ENCODE measurements at places on chromosomes 13 and 19.
A peak's percentile ranks its signal among the peaks of the same experiment; 100 is the strongest.

DNA sequence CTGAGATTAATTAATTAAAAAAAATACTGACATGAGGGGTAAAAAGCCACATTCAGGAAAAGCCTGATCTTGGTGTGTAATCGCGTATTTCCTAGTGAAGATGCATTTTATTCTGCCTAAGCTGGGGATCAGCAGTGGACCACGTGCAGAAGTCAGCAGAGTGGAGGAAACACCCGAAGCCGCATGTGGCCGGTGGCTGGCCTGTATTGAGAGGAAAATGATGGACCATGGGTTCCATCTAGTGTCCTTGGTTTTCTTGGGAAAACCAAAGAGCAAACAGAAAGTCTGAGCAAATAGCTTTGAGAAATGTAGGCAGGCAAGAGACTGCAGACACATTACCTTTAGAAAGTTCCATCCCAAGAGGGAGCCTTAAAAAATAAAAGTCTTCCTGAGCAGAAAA is 23.7 kb upstream of the SHISA2 start:
- no peak for DNase-seq

DNA sequence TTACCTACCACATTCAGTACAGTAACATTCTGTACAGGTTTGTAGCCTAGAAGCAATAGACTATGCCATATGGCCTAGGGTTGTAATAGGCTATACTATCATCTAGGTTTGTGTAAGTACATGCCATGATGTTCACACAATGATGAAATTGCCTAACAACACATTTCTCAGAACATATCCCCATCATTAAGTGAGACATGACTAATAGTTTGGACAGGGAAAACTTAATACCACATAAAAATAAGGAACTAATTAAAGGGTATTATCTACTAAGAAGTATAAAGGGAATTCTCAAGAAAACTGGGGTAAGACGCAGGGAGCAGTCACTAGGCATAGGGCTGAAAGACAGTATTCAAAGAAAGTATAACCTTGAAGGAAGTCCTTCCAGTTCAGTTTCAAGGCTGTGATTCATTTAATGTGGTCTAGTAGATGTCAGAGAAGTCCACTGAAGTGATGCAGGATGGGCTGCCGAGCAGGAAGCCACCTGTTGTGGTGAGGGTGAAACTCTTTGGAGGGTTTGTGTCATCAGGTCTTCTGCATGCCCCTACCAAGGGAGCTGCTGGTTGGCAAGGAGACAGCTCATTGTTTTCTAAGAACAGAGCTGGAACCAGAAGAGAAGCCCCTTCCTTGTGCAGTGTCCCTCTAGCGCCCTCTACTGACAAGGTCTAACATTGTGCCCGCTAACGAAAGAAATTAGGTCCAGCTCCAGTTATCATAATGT is 122.9 kb downstream of the OLFM4 start:
- DNase-seq, result peak; percentile 43

DNA sequence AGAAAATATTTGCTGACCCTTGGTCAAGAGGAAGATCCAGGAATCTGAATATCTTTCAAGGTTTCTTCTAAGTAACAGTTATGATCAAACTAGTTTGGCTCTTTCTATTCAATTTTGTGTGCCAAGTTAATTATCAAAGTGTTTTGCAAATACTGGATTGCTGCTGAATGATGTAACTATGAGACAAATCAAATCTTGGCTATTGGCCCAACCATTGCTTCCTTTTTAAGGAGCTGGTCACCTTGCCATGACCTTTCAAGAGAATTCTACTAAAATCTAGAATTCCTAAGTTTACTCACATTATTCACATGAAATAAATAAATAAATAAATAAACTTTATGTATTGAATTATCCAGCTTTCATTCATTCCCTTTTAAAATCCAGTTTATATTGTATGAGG is 371.8 kb downstream of the SLITRK6 start:
- no peak for DNase-seq

DNA sequence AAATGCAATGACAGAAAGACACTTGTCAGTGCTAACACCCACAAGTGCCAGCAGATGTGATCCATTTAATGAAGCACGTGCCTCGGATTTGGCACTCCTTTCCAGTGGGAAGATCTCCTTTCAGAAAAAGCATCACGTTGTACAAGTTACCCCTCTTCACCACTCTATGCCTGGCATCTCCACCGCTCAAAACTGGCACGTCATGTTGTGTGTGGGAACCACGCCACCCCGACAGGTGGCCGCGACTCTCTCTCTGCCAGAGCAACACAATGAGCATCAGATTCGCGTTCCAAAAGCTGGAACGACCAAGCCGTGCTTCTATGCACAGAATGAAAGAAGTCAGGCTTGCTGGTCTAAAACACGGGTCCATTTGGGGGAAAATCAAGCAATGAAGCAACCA is 24.3 kb downstream of the TMTC4 start:
- DNase-seq, result no peak

- no peak for DNase-seq
Measured at GRCh38 chr13:76516586-76516985, 369.6 kb downstream of the KCTD12 start.

DNA sequence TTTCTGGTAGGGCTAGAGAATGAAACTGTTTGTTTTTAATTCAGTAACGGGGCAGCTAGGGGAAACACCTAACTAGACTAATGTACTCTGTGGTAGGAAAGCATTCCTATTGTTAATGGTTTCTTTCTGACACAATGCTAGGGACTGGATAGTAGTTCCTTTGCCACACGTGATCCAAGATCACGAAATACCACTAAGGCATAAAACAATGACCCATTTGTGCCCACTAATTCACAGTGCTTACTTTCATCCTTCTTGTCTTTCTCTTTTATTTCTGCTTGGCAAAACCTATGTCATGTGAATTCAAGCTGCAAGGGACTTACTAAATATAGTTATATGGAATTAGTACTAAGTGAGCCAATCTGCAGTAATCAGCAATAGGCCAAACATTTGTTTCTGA is 834.1 kb upstream of the SLITRK6 start:
- no peak for DNase-seq

DNA sequence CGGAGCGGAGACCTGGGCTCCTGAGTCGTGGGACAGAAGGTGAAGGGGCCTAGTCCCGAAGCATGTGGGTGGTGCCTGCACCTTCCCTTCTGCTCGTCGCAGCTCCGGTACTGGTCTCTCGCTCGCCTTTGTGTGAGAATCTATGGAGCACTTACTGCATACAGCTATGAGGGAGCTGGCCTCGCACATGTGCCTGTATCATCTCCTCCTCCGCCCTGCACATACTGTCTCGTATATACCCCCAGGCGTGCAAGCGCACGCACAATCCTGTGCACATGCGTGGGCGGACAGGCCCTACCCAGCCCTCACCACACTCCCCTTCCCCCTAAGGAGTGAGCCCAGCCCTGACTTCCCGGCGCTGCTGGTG is 8.7 kb downstream of the PIK3R2 start:
- DNase-seq, result no peak

DNA sequence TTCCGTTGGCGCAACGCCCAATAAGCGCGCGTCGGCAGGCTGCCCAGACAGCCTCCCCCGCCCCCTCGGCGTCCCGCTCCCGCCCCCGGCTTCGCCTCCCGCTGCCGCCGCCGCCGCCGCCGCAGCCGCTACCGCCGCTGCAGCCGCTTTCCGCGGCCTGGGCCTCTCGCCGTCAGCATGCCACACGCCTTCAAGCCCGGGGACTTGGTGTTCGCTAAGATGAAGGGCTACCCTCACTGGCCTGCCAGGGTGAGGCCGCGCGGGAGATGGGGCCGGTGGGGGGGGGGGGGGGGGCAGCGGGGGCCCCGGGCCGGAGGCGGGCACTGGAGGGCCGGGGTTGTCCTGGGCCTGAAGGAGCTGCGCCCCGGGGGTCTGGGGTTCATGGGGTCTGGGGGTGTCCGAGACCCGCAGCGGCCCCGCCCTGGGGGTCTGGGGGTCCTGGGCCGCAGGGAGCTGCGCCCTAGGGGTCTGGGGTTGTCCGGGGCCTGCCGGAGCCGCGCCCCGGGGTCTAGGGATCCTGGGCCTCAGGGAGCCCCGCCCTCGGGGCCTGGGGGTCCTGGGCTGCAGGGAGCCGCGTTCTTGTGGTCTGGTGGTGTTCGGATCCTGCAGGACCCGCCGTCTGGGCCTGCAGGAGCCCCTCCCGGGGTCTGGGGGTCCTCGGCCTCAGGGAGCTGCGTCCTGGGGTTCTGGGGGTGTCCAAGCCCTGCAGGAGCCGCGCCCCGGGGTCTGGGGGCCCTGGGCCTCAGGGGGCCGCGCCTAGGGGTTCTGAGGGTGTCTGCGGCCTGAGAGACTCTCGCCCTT is at the start of gene HDGFL2:
TSS of gene HDGFL2 (plus strand) at position 124 of the 801 bp plus-strand sequence. CDS start at position 178, 54 bp downstream.
- DNase-seq, result peak; percentile 27

DNA sequence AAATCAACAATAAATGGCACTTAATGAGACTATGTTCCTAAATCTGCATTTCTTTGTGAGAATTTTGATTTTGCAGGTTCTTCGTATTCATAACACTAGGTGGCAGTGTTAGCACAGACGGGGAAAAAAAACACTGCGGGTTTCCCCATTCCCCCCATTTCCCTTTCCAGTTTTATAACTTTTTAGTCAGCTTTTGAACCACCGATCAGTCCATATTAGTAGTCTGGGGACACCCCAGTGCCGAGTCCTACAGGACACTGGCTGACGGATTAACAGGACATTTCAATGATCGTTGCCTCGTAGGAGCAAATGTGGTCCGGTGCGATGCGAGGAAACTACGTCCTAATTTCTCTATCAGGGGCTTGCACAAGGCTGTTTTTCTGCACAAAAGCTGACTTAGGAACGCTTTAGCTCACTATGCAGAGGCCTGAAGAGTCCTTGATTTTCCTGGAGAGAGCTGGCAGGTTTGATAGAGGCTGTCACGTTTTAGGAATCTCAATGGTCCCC is 234.3 kb downstream of the LMO7 start:
- peak; percentile 22 for DNase-seq

DNA sequence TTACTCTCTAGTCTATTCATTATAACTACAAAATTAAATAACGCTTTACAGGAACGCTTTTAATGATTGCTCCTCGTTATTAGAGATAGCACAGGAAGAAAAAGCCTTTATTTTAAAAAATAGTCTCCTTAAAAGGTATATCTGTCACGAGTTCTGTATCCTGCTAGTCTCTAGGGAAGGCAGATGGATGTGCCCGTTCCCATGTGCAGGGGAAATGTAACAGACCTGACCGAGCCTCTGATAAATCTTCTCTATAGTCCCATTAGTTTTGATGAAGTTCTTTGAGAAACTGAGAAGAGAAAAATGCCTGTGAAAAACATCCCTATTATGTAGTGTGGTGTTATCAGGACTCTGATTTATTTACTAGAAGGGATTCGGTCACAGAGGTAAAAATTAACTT is 226.4 kb downstream of the PCDH9 start:
- DNase-seq, result no peak

GRCh38 chr13:23578411-23579071 is 8.3 kb downstream of the TNFRSF19 start:
- peak; percentile 82 for DNase-seq

- DNase-seq, result no peak
Measured at GRCh38 chr13:43684963-43685725, 101.6 kb downstream of the ENOX1 start.

DNA sequence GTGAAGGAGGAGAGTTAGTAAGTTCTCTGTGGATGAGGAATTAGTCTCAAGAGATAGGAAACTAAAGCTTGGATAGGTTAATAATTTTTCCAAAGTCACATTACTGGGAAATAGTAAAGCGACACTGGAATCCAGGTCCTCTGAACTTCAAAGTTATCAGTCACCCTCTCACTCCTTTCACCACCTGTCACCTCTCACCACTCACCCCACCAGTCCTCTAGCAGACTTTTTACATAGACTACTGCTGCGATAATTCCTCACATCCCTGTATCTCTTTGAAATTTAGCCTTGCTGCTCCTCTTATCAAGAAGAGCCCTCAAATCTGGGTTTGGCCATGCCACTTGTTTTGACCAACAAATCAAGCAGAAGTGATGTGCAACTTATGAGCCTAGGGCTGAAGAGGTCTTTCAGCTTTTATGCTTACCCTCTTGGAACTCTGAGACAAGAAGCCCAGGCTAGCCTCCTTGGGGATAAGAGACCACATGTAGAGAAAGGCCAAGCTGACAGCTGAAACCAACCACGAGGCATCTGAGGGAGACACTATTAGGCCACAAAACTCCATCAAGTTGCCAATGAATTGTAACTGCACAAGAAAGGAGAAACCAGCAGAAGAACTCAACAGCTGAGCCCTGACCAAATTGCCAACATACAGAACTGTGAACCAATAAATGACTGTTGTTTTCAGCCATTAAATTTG is 41.2 kb downstream of the STARD13 start:
- no peak for DNase-seq

DNA sequence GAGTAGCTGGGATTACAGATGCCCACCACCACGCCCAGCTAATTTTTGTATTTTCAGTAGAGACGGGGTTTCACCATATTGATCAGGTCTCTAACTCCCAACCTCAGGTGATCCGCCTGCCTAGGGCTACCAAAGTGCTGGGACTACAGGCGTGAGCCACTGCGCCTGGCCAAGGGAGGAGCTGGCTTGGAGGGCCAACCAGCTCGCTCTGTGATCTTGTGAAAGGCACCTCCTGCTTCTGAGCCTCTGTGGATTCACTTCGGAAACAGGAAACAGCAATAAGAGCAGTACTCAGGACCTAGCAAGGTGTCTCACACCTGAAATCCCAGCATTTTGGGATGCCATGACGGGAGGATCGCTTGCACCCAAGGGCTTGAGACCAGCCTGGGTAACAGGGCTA is 2.0 kb upstream of the ELL start:
- DNase-seq, result no peak

DNA sequence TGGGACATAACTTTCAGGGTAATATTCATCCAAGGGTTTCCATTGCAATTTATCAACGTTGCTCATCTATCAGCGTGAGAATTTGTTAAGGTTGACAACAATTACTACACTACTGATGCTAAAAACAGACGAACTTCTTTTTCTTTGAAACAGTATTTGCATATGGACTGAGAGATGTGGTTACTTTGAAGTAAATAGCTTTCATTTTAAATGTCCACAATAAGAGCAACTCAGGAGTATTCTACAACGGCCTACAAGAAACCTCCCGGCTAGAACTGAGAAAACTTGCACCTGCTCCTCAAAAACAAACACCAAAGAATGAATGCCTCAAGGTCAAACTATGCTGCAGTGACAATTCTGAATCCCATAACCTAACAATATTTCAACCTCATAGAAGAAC is 238.4 kb downstream of the IRS2 start:
- DNase-seq, result no peak

DNA sequence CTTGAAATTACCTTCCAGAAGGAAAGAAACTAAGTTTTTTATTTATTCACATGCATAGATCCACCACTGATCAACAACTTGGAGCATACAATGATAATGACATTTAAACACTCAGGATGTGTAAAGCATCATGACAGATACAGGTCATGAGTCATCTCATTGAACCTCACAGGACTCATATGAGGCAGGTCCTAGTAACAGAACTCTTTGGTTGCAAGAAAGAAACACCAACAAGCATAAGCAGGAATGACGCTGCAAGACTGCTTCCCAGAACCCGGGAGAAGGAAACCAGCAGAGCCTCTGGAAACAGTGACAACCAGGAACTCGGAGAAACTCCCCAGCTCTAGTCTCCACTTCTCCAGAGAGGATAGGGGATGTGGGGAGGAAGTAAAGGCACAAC is 60.8 kb upstream of the IPO5 start:
- DNase-seq, result no peak

- DNase-seq, result no peak
Measured at GRCh38 chr13:27483421-27483820, 33.1 kb upstream of the MTIF3 start.
